Activated CD4-positive, alpha-beta memory T cell treated with anti-CD3 and anti-CD28 coated beads for 36 hours (primary cell): ENCODE measurements at places on chromosomes 16 and 17. TPM values are rescaled to one million over a fixed set of nuclear protein-coding genes. Genes with fewer than 3 reads are reported as not detected.

- H3K27me3 ChIP-seq: no peaks in the 10 kb centered on the region
- H3K4me1 ChIP-seq: peaks cover 19% of the 10 kb centered on the region
- peak overlapping the region; percentile 11 for H3K27ac ChIP-seq
- H3K4me3 ChIP-seq: no peak overlapping the region
- H3K36me3 ChIP-seq: no peaks in the 10 kb centered on the region
- peak; percentile 97 for DNase-seq
Observed at GRCh38 chr16:56964243-56965148, 2.7 kb downstream of the CETP start.

DNA sequence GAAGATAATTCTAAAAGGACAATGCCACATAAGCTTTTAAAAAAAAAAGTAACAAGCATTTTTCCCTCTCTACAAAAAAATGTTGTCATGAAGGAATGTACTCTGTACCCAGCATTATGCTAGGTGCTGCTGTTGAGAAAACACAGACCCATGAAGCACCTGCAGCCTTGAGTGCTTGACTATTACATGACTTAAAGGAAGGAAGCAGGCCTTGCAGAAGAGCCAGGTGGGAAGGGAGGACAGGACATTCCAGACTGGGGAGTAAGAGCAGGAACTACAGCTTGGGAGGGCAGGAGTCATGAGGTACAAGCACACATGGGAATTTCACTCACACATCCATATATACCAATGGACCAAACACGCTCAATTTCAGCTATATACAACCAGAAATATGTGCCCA lies 3.8 kb downstream of the MYO1D start:
- no peaks in the 10 kb centered on the region for H3K27me3 ChIP-seq
- H3K4me1 ChIP-seq: peaks cover 17% of the 10 kb centered on the region
- H3K36me3 ChIP-seq: no peaks in the 10 kb centered on the region
- no peak for DNase-seq
- H3K4me3 ChIP-seq: no peak overlapping the region

GRCh38 chr17:35080536-35080935 lies 17.0 kb upstream of the RFFL start:
- peak overlapping the region; percentile 81 for H3K27ac ChIP-seq
- peaks cover 5% of the 10 kb centered on the region for H3K36me3 ChIP-seq
- H3K27me3 ChIP-seq: no peaks in the 10 kb centered on the region
- peak; percentile 39 for DNase-seq
- H3K4me1 ChIP-seq: peaks cover 68% of the 10 kb centered on the region

The CCL3 gene
- 981 TPM for total RNA-seq

The MT1E gene
- 4.4 TPM for total RNA-seq

The DHRS7C gene
- not detected for total RNA-seq
